ENCODE measurements at places on chromosomes 1 and 21.

DNA sequence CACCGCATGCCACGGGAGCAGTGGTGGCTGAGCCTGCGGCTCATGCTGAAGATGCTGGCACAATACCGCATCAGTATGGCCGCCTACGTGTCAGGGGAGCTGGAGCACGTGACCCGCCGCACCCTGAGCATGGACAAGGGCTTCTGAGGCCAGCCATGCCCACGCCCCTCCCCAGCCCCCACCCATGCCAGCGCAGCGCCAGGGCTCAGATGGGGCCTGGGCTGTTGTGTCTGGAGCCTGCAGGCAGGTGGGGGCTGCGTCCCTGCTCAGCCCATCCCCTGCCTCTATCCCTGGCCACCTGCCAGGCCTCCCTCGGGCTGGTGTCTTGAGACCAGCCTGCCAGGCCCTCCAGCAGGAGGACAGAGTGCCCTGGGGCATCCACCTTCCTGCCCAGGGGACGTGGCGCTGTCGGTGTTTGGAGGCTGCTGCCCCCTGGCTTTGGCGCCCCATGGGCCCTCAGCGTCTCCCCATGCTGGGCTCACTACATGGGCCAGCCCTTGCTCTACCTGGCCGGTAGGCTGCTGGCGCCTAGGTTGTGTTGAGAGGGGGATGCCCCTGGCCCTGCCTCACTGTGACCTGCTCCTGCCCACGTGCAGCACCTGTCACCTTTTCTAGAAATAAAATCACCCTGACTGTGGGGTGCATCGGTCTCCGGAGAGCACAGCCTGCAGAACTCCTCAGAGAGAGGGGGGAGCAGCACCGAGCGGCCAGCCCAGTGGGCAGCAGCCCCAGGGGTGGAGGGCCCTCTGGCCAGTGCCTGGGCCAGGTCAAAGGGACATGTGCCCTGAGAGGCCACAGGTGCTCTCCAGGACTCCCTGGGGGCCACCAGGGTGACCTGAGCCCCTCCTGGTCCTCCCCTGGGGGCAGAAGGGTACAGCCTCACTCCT lies 12.2 kb downstream of the CFAP410 start:
- no peak for DNase-seq

GRCh38 chr1:54464477-54465146 lies 58.4 kb upstream of the SSBP3 start:
- no peak for DNase-seq

DNA sequence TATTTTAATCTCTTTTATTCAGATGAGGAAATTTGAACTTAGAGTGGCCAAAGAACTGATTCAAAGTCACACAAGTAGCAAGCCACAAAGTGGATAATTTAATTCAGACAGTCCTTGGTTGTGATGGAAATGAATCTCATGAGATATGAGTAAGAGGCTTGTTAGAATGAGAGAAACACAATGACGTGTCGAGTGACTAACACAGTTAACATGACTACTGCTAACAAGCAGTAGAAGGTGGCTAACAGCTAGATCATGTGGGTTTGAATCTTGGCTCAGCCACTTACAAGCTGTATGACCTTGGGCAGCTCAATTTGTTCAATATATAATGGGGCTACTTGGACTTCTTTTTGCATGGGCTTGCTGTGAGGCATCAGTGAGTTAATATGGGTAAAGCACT lies 104.5 kb upstream of the LMO4 start:
- no peak for DNase-seq

- DNase-seq = no peak
These were observed 138.3 kb downstream of the APP start for GRCh38 chr21:26032263-26032662.

DNA sequence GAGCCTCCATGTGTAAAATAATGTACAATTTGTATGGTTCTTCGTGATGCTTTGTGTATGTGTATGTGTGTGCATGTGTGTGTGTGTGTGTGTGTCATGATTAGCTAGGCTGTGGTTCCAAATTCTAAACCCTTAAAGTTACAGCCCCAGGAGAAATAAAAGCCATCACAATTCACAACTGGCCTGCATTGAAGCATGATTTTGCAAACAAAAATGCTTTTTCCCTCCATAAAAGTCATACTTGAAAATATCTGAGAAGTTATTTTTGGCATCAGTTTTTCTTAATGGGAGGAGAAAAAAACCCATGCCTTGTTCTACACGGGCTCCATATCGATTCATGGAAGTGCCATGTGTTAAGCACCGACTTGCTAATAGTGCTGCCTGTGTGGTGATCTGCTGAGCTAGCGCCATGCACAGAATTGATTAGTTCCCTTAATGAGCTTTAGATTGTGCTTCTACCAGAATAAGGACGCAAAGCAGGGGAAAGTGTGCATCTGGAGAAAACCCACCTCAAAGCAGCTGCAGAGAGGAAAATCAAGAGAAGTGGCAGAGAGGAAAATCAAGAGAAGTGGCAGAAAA lies 207.3 kb downstream of the DSCAM start:
- no peak for DNase-seq

- DNase-seq = no peak
These were observed 167.0 kb downstream of the C1orf21 start for GRCh38 chr1:184553845-184554244.

GRCh38 chr1:46113948-46114347 lies 18.5 kb downstream of the PIK3R3 start:
- DNase-seq = no peak

DNA sequence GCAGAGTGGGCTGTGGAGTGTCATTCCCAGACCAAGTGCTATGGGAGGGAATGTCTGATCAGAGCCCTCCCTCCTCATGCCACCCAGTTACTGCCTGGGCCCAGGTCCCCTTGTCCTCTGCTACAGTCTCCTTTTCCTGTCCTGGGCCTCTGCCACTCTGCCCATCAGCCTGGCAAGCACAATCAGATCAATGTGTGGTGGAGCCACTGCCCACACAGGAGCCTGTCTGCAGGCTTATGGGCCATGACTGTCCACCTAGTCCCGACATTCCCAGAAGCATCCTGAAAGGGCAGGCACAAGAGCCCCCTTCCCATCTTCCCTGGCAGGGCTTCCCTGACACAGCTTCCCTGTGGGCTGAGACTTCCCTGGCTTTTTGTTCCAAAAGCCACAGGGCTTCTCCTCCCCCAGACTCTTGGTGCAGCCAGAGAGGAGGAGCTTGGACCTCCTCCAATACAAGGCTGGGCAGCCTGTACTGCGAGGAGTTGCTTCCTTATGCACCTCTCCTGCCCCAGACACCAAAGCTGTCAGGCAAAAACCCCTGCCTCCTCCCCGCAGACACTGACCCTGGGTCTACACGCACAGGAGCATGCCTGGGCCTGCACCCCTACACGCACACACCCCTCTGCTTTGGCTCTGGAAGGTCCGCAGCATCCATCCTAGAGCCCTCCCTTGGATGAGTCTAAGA lies 29.2 kb upstream of the CNTN2 start:
- DNase-seq = no peak

GRCh38 chr1:212149566-212149965 lies 114.0 kb downstream of the DTL start:
- no peak for DNase-seq

- DNase-seq = no peak
These were observed 141.8 kb upstream of the PBX1 start for GRCh38 chr1:164417016-164417704.

GRCh38 chr1:225529726-225530125 lies 101.9 kb upstream of the LBR start:
- DNase-seq = no peak

DNA sequence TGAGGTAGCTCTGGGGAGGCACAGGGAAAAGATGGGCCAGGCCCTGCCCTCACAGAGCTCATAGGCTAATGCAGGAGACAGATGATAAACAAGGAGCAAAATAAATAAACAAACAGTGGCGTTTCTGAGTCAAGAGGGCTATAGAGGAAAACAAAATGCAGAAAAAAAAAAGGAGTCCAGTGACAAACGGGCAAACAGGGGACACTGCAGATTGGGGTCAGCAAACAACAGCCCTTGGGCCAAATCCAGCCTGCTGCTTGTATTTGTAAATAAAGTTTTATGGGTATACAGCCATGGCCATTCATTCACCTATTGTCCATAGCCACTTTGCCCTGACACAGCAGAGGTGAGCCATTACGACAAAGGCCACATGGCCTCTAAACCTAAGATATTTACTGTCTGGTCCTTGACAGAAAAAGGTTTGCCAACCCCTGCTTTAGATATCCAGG lies 19.1 kb upstream of the PINK1 start:
- DNase-seq = no peak

DNA sequence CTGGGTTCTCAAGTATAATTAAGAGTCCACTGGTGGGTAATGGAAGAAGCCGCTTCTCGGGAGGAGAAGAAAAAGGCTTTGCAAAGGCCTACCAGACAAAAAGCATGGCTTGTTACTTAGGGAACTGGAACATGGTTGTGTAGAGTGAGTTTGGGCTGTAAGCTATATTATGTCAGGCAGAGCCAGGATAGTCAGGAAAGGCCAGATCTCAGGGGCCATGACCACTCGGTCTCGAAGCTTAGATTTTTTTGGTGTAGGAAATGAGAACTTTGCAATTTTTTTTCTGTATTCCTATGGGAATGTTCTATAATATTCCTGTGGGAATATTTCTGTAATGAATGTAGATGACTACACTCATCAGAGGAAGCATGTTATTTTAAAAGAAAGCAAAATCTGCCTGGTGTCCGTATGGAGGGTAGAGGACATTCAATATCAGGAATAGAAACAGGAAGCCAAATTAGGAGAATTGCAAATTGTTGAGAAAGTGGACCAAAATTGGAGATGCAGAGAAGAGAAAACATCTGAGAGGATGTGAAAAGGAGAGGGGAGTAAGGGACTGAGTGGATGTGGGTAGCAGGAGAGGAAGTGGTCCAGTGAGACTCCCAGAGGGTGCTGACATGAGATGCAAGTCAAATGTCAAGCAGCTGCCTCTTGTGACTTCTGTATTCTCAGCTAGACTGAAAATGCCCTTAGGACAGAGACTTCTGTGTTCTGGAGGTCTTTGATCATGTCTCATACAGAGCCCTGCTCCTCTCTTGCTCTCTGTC lies 45.2 kb upstream of the HAO2 start:
- DNase-seq = no peak

DNA sequence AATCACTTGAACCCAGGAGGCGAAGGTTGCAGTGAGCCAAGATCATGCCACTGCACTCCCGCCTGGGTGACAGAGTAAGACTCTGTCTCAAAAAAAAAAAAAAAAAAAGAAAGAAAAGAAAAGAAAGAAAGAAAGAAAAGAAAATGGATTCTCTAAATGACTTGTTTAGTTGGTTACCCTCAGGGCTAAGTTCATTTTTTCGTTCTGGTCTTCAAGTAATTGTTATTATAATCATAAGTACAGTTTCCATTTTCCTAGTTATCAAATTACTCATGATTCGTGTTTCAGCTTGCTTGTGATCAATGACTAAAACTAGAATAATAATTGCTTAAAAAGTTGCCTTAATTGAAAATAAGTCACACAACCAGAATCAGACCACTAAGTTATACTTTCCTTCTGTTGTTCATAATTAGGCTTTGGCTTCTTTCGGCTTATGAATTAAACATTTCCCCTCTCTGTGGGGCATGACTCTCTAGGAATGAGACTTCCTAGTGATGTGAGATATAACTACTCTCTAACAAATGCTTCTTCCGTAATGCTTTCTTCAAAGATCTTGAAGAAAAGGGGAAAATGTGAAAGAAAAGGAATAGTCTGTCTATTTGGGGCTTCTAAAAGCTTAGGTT lies 9.6 kb upstream of the RLF start:
- no peak for DNase-seq

- DNase-seq = no peak
These were observed 290.4 kb downstream of the AKT3 start for GRCh38 chr1:243559575-243560162.

GRCh38 chr1:61935516-61935915 lies 193.2 kb downstream of the PATJ start:
- DNase-seq = no peak

- DNase-seq = no peak
These were observed 769 bp downstream of the GALE start for GRCh38 chr1:23799570-23800399.

DNA sequence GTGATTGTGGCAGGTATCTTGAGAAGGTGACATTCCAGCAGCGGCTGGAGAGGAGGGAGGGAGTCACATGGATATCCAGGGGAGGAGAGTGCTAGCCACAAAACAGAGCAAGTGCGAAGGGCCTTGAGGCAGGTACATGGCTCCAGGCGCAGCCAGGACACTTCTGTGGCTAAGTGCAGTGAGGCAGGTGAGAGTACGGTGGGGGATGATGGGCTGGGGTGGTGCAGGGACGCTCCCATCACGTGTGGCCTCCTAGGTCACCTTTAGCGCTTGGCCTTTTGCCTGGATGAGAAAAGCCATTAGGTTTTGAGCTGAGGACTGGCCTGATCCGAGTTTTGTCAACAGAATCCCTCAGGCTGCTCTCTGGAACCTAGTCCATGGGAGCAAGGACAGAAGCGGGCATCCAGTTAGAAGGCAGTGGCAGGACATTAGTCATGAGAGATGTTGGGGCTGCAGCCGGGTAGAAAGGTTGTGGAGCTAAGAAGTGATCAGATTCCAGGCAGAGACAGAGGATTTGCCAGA lies 31.6 kb downstream of the SMYD2 start:
- no peak for DNase-seq

DNA sequence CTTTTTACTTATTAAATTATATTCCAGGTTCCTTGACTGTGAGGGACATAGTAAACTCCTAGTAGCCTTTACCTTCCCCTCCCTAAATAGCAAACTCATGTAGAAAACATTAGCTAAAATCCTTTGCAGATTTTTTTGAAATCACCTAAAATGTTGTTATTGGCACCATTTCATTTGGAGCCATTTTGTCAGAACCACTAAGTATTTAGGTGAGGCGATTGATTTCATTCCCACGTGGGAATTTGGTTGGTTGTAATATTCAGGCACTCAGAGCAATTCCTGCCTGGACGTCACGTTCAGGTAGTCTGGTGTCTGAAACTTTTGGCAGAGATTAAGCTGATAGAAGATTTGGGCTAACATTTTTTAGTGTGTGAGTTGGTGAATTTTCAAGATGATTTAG lies 84.3 kb downstream of the CAMTA1 start:
- no peak for DNase-seq

- peak; percentile 57 for DNase-seq
These were observed at the start of gene IFNLR1 for GRCh38 chr1:24186993-24187790. Gene IFNLR1, minus strand, starts transcription at chr1:24187289. Its CDS starts 41 bp downstream, at chr1:24187248.

DNA sequence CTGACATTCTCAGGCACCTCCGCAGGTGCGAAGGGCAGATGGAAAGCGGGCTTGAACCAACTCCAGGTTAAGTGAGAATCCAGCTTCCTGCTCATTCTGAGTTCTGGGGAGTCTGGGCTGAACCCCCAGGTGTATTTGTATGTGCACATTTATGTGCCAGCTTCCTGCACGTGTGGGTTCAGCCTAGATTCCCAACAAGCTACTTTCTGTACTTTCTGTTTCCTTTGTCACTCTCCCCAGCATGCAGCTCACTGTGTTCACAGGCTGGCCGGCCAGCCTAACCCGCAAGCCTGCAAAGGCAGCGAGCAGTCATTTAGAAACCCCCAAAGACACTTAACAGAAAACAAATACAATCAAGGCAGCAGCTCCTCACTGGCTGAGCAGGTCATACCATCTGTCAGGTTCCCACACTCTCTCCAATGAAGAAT lies 1.3 kb upstream of the IL19 start:
- DNase-seq = no peak
